ENCODE measurements at places on chromosomes 11 and 22.

DNA sequence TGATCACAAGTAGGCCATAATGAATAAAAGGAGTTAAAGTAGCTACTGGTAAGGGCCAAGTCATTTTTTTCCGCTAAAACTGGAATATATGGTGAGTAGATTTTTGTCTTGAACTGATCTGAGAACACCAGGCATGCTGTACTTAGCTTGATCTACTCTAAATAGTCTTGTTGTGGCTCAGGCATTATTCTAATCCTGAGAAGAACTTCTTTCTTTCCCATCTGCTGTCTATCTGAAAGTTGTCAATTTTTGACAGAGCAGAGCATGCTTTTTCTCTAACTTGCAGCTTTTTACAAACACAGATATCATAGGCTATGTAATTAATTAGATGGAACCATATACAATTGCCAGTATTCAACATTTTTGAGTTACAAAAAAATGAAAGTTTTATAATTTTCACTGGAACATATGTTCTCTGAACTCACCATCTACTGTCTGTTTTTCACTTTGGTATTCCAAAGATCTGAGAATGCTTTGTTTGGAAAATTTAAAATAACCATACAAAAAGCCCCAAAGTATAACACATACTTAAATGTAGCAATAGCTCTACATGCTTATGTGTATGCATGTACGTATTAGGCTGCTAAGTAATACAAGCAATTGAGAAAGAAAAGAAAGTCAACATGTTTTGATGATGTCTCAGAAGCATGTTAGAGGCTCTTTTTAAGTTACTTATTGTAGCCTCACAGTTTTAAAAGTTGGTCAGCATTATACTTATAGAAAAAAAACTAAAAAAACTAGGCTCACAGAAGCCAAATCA lies 542.7 kb upstream of the LUZP2 start:
- no peak for DNase-seq

DNA sequence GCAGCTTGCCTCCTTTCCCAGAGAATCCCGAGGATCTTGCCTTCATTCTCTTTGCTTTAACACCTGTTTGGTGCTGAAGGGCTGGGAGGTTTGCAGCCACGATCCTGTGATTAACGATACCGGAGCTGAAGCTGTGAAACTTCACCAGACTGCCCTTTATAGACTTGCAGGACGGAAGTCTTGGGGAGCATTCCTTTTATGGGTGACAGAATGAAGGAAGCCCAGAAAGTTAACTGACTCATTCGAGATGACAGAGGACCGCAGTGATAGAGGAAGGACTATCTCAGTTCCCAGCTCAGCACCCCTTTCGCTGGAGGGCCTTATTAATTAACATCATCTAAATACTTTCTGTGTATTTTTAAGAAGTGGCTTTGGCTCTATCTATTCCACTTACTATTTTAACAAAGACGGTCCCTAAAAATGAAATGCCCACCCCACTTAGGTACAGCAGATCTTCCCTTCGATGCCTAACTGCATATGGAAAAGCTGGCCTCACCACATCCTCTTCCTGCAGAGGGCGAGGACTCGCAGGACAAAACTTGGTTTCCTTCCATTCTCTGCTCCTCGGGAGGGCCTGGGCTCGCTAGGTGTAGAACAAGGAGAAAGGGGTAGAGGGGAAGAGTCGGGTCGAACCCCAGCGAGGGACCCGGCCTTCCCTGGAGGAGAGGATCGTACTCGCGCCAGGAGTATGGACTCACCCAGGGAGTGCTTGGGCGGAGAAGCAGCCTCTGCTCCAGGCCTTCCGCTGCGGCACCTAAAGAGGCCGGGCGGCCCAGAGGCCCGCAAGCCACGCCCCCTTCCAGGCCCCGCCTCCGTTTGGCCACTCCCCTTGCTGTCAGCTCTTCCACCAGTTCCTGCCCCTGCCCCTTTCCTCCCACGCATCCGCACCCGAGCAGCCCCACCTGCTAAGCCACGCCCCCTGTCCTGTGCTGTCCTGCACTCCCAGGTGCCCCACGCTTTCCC lies 30.7 kb upstream of the USP47 start:
- DNase-seq = no peak

DNA sequence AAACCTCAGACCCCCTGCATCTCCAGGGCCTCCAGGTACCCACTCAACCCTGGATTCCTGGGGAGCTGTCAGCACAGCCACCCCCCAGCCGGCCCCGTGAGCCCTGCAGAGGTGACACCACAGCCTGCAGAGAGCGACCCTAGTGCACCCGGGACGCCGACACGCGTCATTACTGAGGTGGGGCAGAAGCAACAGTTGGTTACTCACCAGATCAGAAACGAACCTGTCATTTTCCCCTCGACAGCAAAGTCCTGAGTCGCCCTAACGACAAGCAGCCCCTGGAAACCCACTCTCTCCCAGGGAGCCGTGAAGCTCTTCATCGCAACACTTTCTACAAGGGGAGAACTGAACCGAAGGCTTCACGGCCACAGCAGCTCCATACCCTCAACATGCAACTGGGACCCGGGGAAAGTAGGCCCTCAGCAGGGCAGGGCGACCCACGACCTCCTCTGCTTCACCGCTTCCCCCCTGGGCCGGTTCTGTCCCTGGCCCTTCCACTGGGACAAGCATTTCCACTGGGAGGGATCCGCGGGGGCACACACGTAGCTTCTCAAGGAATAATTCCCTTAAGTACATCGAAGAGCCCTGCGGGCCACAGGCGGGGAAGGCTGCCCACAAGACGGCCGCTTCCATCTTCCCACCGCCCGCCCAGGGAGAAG lies 1.6 kb downstream of the BRD1 start:
- no peak for DNase-seq

DNA sequence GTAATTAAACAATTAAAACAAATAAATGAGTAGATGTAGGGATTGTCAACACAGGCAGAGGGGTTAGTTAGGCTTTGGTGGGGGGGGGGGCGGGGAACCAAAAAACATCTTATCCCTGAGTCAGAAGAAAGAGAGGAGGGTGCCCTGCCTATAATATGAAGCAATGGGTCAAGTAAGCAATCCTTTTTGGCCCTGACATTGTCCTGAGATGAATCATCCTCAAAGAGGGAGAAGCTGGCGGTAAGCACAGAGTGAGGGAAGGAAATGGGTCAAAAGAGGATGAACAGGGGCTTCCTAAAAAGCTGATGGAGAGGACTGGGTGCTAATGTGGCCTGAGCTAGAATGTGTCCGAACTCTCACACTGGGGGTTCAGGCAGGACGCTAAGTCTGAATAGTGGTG lies 4.7 kb downstream of the OLFML1 start:
- no peak for DNase-seq

GRCh38 chr11:6611092-6611962 lies 689 bp downstream of the TAF10 start:
- no peak for DNase-seq

DNA sequence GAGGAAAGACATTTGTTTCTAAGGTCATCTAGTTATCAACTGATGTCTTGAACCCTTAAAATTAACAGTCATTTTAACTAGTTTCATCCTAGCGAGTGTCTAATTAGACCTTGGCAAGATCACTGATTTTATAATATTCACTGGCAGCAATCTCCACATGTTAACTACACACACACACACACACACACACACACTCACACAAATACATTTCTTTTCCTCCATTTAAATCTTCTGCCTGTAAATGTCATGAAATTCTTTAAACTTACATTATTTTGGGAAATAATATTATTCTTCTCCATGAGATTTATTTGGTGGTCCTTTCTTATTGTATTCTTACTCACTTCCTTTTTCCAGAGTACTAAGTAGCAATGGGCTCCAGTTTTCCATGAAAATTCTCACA lies 2.9 kb upstream of the IFTAP start:
- no peak for DNase-seq

DNA sequence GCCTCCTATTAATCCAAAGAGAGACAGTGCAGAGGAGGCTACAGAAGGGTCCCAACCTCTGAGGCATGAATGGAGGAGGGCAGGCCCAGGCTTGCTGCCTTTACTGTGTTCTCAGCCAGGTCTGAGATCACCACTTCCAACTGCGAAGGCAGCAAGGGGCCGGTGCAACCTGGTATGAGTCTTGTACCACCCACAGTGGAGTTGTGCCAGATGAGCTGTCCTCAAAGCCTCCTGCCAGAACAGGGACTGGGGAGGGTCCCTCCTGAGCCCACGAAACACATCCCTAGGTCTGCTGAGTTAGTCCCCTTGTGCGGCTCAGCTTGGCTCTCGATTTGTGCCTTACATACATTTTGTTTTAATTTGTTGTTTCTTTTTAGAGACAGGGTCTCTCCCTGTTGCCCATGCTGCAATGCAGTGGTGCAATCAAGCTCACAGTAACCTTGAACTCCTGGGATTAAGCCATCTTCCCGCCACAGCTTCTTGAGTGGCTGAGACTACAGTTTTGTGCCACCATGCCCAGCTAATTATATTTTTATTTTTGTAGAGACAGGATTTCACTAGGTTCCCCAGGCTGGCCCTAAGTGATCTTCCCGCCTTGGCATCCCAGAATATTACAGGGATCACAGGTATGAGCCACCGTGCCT lies 9.3 kb downstream of the MIF start:
- DNase-seq = no peak

GRCh38 chr11:43419460-43419859 lies 60.7 kb downstream of the TTC17 start:
- DNase-seq = peak; percentile 39

DNA sequence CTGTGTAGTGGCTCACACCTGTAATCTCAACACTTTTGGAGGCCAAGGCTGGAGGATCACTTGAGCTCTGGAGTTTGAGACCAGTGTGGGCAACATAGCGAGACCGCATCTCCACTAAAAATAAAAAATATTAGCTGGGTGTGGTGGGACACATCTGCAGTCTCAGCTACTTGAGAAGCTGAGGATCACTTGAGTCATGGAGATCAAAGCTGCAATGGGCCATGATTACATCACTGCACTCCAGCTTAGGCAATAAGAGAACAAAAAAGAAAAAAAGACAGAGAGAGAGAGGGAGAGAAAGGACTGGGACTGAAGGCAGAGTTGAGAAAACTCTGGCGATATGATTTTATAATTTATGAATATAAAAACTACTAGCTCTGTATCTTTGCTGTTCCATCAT lies 473.1 kb downstream of the LRRC4C start:
- no peak for DNase-seq

All from D341Med (cell line).